Stimulated activated CD4-positive, alpha-beta T cell treated with anti-CD3 and anti-CD28 coated beads, TNF-alpha, amount 100 ng/mL, for 48 hours (primary cell): ENCODE measurements at places on chromosomes 12 and 14.

- DNase-seq: no peak
These were observed 2.1 kb downstream of the GSTZ1 start for GRCh38 chr14:77322951-77323350.

- no peak for DNase-seq
These were observed 87.5 kb downstream of the SLC6A15 start for GRCh38 chr12:84825149-84825548.

DNA sequence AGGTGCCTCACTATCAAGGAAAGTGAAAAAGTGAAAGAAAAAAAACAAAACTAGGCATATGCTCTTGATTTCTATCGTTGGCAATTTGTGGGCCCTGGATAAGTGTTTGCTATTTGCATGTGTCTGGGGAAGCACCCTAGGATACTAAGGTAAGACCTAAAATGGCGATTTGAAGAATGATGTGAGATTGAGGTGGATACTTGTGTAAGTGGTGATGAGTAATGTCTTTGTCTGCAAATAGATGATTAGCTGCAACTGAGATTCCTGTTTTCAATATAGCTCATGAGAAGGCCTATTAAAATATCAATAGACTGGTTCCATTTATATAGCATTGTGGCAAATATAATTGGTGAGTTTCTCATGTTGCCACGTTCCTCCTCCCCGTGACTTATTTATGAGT is 261.7 kb downstream of the NEDD1 start:
- no peak for DNase-seq

DNA sequence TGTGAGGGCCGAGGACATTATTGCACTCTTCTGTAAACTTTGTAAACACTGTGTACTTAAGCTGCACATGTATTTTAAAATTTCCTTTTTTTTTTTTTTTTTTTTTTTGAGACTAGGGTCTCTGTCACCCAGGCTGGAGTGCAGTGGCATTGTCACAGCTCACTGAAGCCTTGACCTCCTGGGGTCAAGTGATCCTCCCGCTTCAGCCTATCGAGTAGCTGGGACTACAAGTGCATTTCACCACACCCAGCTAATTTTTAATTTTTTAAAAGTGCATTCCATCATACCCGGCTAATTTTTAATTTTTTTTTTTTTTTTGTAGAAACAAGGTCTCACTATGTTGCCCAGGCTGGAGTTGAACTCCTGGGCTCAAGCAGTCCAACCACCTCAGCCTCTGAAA is 42.4 kb downstream of the RASSF8 start:
- DNase-seq: no peak

DNA sequence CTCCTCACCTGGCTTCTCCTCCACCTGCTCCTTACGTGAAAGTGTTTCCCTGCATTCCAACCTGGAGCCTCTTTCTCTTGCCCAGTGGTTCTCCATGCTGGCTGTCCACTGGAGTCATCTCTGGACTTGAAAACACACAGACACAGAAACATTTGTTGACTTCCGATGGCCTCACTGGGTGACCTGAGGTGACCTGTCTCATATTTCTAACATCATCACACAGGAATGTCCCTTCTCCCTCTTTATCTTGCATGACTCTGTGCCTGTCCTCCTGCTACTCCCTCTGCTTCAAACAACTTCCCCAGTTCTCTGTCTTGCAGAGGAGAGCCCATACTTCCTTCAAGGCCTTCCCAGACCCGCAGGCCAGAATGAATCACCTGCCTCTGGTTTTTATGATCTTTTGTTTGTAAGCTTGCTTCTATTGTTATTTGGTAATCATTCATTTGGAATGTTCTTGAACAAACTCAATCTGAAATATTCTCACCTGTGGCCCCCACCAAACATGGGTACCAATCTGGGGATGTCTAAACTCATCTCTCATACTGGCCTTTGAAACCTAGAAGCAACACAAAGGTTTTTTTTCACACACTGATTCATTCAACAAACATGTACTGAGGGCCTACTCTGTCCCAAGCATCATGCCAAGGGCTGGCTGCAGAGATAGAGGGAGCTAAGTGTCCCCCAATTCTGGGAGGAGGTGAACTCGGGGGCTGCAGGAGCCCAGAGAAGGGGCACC is 9.7 kb upstream of the RIN3 start:
- DNase-seq: no peak

- DNase-seq: no peak
These were observed 1.9 kb downstream of the MYL6B start for GRCh38 chr12:56154246-56154771.

DNA sequence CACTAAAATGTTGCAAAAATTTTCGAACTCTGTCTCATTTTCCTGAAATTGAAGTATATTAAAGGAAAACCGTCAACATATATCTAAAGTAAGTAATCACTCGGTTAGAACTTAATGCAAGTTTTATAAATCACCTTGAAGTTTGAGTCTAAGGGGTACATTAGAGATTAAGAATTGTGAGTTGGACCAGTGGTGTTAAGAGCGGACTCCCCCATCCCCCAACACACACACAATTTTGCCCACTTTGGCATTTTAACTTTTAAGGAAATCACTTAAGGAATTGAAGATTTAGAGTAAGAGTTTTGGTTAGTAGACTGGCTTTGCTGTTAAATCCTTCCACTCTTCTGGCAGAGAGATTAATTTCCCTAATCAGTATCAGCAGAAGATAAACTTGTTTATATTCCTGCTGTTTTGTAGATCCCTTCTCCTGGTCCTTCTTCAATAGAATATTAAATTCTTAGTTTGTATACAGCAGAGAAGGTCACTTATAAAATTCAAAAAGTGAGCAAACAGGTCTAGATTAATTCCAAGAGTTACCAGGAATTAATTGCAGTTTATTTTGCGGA is 1.5 kb downstream of the HIF1A start:
- no peak for DNase-seq

GRCh38 chr12:43776498-43776897 is 17.7 kb downstream of the IRAK4 start:
- DNase-seq: no peak

- DNase-seq: no peak
These were observed 466.5 kb upstream of the SOX5 start for GRCh38 chr12:24415934-24416333.

GRCh38 chr12:54390668-54391551 is 6.4 kb upstream of the ZNF385A start:
- DNase-seq: peak; percentile 60

- DNase-seq: no peak
These were observed 106.4 kb upstream of the PLEKHG7 start for GRCh38 chr12:92596383-92596782.
